Naive thymus-derived CD4-positive, alpha-beta T cell (primary cell): ENCODE measurements at places on chromosomes 3 and 15.
A peak's percentile ranks its signal among the peaks of the same experiment; 100 is the strongest.

DNA sequence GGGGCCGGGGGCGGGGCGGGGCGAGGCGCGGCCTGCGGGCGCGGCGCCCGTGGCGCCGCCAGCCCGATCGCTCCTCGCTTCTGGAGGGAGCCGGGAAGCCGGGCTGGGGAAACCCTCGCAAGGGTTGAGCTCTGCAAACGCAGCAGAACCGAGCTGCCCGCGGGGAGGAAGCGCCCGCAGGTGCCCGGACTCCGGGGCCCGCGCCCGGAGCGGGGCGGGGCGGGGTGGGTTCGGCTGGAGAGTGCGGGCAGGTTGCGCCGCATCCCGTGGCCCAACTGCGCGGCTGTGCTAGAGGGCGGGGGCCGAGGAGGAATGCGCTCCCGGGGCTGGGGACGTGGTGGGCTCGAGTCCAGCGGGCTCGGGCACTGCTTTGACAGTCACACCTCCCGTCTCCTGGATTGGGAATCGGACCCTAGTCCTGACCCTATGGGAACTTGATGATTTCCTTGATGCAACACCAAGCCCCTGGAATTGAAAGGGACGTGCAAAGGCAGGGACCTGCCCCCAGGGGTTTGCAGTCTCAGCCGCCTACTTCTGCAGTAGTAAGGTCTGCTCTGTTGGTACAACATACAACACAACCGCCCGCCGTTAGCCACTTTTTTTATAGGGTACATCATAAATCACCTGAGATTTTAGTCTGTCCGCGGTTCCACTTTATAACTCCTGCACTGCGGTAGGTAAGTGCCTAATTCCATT is 34.3 kb downstream of the ZBTB38 start:
- peak; percentile 41 for DNase-seq

- no peak for DNase-seq
Measured at GRCh38 chr3:21718161-21718765, 32.7 kb downstream of the ZNF385D start.

GRCh38 chr3:174620138-174620537 is 239.0 kb upstream of the NAALADL2 start:
- DNase-seq = no peak

GRCh38 chr15:71098920-71099319 is 16.4 kb upstream of the THSD4 start:
- DNase-seq = no peak

DNA sequence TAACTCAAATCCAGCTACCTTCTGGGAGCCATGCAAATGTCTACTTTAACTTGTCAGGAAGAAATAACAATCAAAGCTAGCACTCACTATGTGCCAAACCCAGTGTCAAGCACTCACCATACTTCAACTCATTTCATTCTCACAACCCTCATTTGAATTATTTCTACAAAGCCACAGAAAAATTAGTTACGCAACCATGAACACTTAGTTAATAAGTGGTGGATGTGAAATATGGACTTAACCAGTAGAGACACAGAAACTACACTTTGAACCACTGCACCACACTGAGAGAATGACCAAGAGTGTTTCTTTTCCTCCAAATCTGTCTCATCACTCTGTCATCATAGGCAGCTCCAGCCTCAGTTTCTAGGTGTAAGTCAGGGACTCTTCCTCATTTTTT is 91.0 kb upstream of the MBNL1 start:
- no peak for DNase-seq

- DNase-seq = no peak
Measured at GRCh38 chr3:111750278-111750884, 108.7 kb upstream of the PHLDB2 start.

DNA sequence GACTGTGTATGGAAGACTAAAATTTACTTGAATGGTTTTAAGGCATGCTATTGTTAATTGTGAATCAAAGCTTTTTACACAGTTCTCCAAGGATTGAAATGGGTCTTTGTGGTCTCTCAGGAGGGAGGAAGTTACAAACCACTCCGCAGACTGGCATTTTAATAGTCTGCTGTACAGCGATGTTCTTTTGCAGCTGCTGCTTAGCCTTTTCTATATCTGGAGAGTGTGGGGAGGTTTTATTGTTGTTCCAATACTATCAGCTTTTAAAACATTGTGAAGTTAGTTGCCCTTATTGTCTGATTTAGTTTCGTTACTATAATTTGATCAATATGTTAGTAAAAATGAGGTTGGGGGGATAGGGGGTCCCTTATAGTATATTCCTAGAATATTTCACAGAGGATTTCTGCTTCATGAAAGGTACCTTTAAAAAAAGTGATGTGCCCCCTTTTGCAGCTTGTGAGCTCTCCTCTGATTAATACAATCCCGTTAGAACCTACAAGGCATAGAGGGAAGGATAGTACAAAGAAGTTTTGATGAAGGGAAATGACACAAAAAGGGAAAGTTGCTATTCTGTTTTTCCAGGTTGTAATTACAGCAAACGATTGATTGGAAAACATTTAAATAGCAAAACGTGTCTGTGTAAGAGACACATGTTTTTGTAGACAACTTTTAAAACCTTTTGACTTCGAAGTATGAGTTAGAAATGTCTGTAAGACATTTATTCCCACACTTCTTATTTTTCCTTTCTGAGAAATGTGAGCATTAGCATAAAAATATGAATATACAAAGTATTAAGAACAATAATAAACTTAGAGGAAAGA is 158.3 kb upstream of the CGNL1 start:
- DNase-seq = no peak

GRCh38 chr3:78825858-78826215 is 942.0 kb downstream of the ROBO1 start:
- no peak for DNase-seq

DNA sequence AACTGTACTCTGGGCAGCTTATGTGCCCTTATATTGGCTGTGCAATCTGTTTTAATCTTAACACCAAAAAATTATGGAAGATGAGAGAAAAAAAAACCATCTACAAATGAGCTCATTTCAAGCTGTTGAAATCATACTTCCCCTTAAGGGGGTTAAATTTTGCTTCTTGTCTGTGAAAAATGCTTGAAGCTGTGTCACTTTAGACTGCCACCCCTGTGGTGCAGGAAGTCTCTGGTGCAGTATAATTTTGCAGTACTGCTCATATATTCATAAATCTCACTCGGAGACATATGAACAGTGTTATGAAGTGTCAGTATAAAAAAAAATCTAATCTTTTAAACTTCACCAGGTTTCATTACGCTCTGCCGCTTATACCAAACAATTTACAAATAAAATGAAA is 30.4 kb upstream of the FEZF2 start:
- no peak for DNase-seq

DNA sequence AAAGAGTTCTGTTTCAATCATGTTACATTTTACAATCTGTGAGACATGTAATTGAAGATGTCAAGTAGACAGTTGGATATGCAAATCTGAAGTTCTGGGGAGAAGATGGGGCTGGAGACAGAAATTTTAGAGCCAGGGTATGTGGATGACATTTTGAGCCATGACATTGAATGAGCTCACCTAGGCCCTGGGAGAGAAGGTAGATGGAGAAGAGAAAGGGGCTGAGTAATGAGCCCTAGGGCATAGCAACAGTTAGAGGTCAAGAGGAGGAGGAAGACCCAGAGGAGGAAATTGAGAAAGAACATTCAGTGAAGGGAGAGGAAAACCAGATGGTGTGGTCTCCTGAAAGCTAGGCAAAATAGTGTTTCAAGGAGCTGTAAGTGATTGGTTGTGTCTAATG is 15.3 kb downstream of the TMEM266 start:
- DNase-seq = no peak

- DNase-seq = no peak
Measured at GRCh38 chr3:114587986-114588385, 294.2 kb downstream of the TIGIT start.

DNA sequence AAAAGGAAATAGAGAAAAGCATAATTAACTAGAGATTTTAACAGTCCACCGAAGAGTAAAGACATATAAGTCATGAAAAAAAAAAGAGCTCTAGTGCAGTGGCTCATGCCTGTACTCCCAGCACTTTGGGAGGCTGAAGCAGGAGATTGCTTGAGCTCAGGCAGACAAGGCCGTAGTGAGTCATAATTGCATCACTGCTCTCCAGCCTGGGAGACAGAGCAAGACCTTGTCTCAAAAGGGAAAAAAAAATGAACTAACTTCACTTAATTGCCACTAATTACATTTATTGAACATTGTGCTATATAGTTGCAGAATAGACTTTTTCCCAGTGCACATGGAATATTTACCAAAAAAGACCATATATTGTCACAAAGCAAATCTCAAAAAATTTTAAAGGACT is 221.8 kb downstream of the CBLB start:
- no peak for DNase-seq

DNA sequence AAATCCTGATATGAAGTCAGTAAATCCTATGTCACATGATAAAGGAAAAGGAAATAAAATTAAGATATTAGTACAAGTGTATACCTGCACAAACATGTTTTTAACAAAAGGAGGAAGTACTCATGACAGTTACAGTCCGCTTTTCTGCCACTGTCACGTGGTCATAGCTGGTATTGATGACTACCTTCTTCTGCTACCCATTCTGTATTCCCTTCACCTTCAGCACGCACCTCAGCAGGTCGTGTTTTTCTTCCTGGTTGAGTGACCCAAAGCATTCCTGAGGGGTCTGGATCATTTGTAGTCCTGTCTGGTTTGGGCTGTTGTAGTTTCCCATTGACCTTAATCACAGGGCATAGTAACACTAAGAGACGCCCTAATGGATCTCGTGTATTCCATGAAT is 35.3 kb upstream of the P2RY12 start:
- no peak for DNase-seq

- no peak for DNase-seq
Measured at GRCh38 chr3:95615592-95616310, 1198.6 kb upstream of the EPHA6 start.

GRCh38 chr3:99317201-99317600 is 321.2 kb upstream of the COL8A1 start:
- no peak for DNase-seq

DNA sequence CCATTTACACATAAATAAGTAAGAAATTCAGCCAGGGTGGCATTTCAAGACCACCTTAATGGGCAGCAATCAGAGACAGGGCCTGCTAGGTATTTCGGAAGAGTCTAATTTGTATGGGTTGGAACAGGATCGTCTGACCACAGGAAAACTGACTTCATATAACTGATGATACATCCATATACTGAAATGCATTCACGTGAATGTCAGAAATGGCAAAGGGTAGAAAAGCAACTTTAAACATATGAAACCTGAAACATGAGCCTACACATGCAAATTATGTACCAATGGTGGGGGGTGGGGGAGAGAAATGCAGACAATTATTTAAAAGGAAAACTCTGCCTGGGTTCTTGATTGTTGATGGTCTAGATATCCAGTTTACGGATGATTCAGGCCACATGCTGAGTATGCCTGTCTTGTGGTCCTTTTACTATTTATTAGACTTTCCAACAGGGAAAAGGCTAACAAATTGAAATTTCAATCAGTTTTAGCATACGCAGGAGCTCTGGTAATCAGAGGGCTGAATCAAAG is 582.2 kb downstream of the FOXP1 start:
- no peak for DNase-seq

DNA sequence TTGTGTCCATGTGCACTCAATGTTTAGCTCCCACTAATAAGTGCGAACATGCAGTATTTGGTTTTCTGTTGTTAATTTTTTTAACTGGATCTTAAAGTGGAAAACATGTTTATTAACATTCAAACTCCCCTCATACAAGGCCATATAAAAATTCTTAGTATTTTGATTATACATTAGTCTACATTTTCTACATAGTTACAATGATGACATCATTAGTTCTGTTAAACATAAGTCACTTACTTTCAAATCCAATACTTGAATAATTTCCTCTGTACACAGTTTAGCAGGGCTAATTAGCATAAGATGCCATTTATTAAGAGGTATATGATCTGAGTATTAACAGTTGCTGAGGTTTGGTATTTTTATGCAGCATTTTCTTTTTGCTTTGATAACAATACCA is 91.3 kb upstream of the CCDC39 start:
- DNase-seq = no peak

DNA sequence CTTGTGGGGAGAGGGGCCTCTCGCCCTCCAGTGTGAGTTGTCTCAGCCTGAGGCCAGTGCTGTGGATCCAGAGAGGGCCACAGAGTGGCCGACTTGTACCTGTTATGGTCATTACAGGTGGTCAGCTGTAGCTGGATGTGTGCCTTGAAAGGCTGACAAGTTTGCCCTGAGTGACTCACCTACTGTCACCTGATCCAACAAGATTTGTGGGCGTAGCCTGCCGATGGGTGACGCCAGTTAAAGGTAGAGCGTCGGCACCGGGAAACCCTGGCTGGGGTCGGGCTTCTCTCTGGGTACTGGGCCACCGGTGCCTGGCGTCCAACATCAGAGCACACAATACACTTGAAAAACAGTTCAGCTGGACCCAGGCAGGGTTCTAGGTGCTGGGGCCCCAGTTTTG is 2.8 kb upstream of the ISG20 start:
- DNase-seq = peak; percentile 47

DNA sequence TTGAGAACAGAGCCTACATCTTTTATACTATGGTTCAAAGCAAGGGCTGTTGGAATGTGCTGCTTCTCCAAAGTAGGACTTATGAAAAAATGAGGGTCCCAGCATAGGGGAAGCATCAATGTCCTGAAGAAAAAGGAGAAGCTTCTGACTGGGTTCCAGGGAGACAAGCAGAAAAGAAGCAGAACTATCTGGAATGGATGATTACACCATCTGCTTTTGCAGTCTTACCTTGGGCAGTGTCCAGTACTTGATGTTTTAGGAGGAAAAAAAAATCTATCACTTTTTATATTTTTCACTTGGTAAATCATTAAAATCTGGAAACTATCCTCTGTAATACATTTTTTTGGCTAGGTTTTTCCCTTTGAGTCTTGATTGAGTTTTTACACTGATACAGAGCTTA is 57.9 kb upstream of the DPH6 start:
- no peak for DNase-seq
